ENCODE measurements at places on chromosomes 16 and 17. TPM values are rescaled to one million over a fixed set of nuclear protein-coding genes. Genes with fewer than 3 reads are reported as not detected.

The KRTAP9-4 gene
- total RNA-seq, result not detected

- no peak for DNase-seq
Measured at GRCh38 chr16:70646260-70647241, at the start of gene IL34. Gene IL34, plus strand, starts transcription at chr16:70646559. Its CDS starts 389 bp downstream, at chr16:70646948.

- DNase-seq, result no peak
Measured at GRCh38 chr16:77273-77806, 685 bp upstream of the MPG start.

DNA sequence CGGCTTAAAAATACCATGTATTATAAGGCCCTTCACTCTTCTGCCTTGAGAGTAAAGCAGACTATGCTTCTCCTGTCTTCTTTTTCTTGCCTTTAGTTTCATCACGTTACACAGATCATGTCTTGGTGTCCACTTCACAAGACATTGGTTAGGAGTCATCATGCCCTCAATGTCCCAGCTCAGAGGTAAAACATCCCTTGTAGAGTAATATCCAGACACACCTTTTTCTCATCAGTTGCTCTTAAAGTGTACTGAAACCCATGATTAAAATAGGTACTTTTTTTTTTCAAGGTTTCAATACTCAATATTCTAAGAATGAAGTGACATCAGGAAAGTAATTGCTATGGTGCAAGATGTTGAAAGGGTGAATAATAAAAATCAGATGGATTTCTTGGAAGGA is 267.8 kb downstream of the PMP22 start:
- DNase-seq, result no peak

The MED13 gene
- 69.5 TPM for total RNA-seq

DNA sequence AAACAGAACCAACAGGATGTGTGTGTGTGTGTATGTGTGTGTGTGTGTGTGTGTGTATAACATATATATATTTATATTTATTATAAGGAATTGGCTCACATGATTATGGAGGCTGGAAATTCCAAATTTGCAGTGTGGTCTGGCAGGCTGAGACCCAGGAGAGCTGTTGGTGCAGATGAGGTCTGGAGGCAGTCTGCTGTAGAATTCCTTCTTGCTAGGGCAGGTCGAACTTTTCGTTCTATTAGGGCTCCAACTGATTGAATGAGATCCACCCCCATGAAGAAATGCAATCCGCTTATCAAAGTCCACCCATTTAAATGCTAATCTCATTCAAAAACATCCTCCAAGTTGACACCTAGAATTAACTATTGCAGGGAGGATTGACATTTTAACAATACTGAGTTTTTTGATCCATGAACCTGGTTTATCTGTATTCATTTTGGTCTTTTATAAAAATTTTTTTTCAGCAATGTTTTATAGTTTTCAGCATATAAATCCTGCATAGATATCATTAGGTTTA is 85.0 kb downstream of the CYLD start:
- no peak for DNase-seq

GRCh38 chr16:46788891-46789474 is 40.8 kb upstream of the MYLK3 start:
- DNase-seq, result no peak

- DNase-seq, result no peak
Measured at GRCh38 chr16:78504401-78504851, 405.0 kb downstream of the WWOX start.

GRCh38 chr16:20410121-20410723 is 888 bp downstream of the ACSM5 start:
- no peak for DNase-seq

- no peak for DNase-seq
Measured at GRCh38 chr16:80806927-80807340, 2.5 kb upstream of the CDYL2 start.

DNA sequence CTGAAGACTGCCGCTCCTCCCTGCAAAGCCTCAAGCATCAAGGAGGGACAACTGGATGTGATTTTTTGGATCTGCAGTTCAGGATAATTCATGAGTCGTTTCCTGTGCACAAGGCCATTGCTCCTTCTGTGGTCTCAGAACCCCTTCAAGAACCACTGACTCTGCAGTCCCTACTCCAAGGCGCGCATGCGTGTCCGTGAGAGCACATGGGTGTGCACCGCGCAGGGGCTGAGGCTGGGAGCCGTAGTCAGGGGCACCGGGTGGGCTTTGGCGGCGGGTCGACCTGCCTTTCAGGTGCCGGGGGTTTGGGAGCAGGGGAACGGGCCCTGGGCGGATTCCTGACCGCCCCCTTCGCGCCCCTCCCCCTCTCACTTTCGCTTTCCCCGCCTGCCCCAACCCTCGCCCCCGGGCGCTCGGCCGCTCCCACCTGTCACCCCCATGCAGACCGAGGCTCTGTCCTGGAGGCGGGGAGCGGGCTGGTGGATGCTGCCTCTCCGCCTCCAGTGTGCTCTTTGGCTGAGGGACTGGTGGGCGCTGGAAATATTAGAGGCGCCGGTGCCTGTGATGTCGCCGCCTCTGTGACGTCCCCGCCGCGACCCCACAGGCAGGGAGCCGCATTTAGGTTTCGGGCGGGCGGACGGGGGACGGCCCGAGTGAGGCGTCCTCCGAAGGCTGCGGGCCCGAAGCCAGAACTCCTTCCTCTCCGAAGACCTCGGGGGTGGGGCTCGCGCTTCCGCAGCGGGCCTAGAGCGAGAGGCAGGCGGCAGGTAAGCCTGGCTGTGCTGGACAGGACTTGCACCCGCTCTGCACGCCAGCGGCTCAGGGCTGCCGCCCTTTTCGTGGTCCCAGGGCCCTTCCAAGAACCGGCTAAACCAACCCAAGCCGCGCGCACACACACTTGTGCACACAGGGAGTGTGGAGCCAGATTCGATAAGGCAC is at the start of gene SPATA32:
TSS of gene SPATA32 (minus strand) at position 518 of the 939 bp plus-strand sequence. CDS start at position 440, 78 bp downstream.
- DNase-seq, result no peak

GRCh38 chr17:42389135-42389417 is 834 bp upstream of the STAT3 start:
- no peak for DNase-seq

- DNase-seq, result no peak
Measured at GRCh38 chr16:25812215-25812614, 120.5 kb downstream of the HS3ST4 start.

The HOXB1 gene
- not detected for total RNA-seq

- no peak for DNase-seq
Measured at GRCh38 chr17:51165680-51166197, 472 bp upstream of the NME2 start.
